ENCODE measurements at places on chromosomes 4 and X.

DNA sequence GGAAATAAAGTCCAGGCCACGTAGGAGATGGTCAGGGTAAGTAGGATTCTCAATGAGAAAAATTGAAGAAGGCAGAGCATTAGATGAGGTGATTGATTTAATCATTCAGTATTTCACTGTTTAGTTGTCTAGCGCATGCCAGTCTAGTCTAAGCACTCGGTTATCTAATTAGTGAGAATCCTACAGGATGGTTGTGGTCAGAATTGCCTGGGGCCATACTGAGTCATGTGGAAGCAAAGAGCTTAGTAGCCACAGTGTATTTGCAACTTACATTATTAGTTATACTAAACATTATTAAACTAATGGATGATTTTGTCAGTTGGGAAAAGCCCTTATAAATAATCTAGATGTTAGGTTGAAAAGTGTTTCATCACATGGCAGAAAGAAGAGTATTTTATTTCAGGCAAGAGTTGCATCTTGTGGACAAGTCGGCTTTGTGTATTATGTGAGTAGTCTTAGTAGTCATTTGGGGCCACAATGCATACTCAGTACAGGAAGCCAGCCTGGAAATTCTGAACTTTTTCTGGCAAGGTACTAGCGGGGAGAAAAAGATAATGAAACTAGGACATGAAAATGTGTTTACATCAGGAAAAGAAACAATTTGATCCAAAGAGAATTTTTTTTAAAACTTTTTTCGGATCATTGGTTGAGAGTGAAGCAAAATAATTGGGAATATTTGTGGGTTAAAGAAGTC lies 31.9 kb downstream of the CPEB2 start:
- DNase-seq = no peak

GRCh38 chr4:174362340-174362739 lies 78.6 kb downstream of the CEP44 start:
- no peak for DNase-seq

DNA sequence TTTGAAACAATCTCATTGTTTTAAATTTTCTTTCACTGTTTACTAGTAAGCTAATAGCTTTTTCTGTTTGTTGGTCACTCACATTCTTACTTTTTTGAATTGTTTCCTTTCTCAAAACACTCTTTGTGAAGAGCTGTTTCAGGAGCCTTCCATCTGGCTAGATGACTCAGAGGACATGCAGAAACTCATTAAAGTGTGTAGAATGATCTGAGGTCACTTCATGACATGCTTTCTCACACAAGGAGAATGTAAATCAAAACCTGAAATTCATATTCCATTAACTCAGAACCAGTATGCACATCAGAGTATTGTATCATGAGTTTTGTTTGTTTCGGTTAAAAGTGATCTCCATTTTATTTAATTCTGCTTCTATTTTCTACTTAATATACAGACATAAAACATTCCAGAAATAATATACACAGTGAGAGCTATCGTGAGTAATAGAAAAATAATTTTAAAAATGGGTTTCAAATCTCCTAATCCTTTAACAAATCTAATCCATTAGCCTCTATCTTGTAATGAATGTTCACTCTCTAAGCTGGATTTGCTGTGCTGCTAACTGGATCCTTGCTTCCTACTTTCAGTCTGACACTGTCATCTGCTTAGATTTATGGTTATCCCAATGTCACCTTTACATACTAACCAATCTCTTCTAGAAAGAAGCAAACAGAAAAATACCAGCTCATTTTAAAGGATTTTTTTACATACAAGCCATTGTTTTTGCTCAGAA lies 449.6 kb downstream of the FSTL5 start:
- peak; percentile 0 for DNase-seq

GRCh38 chr4:138537731-138538490 lies 295.8 kb upstream of the SLC7A11 start:
- no peak for DNase-seq

DNA sequence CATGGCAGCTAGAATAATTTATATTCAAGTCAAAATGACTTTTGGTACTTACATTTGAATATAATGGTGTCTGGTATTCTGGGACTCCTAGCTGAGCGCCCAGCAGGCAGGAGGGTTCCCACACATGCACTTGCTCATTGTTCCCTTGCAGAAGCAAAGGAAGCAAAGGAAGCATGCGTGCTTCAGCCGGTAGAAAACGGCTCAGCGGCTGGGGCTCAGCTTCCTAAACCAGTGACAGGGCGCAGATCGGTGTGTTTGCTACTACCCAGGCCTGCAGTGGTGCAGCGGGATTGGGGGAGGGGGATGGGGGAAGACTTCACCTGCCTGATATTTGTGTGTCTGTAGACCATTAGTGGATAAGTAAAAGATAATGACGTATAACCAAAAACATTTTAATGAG lies 978.3 kb upstream of the TENM3 start:
- no peak for DNase-seq

- no peak for DNase-seq
Observed at GRCh38 chr4:35836596-35836995, 407.7 kb downstream of the ARAP2 start.

DNA sequence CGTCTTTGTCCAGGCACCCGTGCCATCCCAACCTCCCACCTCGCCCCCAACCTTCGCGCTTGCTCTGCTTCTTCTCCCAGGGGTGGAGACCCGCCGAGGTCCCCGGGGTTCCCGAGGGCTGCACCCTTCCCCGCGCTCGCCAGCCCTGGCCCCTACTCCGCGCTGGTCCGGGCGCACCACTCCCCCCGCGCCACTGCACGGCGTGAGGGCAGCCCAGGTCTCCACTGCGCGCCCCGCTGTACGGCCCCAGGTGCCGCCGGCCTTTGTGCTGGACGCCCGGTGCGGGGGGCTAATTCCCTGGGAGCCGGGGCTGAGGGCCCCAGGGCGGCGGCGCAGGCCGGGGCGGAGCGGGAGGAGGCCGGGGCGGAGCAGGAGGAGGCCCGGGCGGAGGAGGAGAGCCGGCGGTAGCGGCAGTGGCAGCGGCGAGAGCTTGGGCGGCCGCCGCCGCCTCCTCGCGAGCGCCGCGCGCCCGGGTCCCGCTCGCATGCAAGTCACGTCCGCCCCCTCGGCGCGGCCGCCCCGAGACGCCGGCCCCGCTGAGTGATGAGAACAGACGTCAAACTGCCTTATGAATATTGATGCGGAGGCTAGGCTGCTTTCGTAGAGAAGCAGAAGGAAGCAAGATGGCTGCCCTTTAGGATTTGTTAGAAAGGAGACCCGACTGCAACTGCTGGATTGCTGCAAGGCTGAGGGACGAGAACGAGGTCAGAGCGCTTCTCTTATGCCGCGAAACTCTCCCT lies at the start of gene TET2:
Gene TET2 (plus strand): TSS at position 601 of the 740 bp plus-strand sequence. CDS start 87,067 bp downstream, outside the sequence.
- peak; percentile 79 for DNase-seq

- peak; percentile 35 for DNase-seq
Observed at GRCh38 chr4:152663203-152664066, 16.4 kb downstream of the TMEM154 start.

- no peak for DNase-seq
Observed at GRCh38 chr4:107572281-107572680, 147.8 kb downstream of the PAPSS1 start.

DNA sequence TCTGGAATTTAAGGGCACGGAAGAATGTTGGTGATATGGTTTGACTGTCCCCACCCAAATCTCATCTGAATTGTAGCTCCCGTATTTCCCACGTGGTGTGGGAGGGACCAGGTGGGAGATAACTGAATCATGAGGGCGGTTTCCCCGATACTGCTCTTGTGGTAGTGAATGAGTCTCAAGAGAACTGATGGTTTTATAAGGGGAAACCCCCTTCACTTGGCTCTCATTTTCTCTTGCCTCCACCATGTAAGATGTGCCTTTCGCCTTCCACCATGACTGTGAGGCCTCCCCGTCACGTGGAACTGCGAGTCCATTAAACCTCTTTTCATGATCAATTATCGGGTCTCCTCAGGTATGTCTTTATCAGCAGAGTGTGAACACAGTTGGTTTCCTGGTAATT lies 25.6 kb upstream of the DHRSX start:
- no peak for DNase-seq

- DNase-seq = no peak
Observed at GRCh38 chr4:62360156-62360545, 1160.0 kb downstream of the ADGRL3 start.

DNA sequence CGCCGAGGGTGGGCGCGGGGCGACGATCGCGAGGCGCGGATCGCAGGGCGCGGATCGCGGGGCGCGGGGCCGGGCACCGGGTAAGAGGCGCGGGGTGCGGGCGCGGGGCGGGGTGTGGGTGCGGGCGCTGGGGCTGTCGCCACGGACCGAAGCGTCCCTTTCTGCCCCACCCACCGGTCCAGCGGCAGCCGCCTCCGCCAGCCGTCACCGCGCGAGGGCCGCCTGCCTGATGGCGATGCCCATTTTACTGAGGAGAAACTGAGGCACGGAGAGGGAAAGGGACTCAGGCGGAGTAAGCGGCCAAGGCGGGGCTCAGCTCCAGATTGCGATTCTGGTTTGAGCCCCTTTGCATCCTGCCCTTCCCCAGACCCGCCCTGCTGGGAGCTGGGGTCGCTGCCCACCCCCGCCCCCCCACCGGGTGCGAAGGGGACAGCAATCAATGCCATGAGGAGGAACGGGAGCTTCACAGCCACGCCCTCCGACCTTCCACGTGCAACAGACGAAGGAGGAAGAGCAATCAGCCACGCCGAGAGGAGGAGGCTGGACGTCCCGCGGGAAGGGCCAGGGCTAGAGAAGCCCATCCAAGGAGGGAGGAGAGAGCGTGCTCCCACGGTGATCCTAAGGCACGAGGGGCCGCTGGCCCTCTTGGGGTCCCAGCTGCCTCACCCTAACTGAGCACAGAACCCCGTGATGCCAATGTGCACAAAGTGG lies 10.9 kb upstream of the MAN2B2 start:
- DNase-seq = no peak

DNA sequence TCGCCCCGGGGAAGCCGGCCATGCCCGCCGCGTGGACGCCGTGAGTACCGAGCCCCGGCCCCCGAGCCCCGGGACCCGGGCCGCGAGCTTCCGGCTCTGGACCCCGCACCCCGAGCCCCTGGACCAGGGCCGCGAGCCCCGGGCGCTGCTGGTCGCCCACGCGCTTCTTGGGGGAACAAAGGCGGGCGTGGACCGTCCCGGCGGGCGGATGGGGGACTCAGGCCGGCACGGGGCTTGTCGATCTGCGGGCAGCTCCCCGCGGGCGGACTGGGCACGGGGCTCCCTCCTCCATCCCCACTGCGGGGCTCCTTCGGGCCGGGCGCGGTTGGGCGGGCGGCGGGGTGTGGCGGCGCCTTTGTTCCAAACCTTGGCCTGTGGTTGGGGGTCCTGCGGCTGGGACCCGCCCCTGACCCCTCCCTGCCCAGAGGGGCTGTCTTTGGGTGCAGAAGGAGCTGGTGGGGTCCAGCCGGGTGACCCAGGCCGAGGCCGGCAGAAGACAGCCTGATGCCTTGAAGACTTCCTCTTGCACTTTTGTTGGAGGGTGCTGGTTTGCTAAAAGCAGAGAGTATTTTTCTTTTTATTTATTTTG lies 25.2 kb upstream of the ADD1 start:
- DNase-seq = no peak

GRCh38 chr4:168514249-168514852 lies 17.5 kb downstream of the PALLD start:
- peak; percentile 70 for DNase-seq

DNA sequence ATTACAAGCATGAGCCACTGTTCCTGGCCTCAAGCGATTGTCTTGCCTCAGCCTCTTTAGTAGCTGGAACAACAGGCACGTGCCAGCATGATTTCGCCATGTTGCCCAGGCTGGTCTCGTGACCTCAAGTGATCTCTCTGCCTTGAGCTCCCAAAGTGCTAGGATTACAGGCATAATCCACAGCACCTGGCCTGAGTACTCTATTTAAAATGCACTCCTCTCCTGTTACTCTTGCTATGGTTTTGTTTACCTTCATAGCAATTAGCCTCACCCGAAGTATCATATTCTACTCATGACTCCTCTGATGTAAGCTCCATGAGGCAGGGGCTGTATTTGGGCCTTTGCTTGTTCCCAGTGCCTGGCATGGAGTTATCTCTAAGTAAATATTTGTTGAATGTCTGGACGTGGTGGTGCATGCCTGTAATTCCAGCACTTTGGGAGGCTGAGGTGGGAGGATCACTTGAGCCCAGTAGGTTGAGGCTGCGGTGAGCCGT lies 92.5 kb upstream of the SLC34A2 start:
- DNase-seq = no peak

DNA sequence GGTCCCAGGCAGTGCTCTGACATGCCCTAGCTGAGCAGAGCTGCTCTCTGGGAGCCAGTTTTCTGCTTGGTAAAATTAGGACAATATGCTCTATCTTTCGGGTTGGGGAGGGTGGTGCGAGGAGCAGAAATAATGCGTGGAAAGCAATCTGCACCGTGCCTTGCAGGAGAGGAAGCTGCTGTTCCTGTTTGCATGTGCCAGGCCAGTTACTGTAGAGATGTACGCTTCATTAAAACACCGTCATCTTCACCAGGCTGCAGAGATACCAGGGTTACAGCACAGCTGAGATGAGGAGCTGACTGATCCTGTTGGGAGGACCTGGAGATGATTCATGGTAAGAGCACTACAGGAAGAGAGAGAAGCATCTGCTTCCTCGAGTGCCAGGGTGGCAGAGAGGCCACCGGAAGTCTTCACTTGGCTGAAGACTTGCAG lies 29.5 kb upstream of the IRF2 start:
- no peak for DNase-seq

GRCh38 chrX:134981910-134982309 lies 8.9 kb upstream of the SMIM10 start:
- DNase-seq = no peak

GRCh38 chrX:54530357-54530900 lies 410 bp downstream of the GNL3L start:
- DNase-seq = no peak

DNA sequence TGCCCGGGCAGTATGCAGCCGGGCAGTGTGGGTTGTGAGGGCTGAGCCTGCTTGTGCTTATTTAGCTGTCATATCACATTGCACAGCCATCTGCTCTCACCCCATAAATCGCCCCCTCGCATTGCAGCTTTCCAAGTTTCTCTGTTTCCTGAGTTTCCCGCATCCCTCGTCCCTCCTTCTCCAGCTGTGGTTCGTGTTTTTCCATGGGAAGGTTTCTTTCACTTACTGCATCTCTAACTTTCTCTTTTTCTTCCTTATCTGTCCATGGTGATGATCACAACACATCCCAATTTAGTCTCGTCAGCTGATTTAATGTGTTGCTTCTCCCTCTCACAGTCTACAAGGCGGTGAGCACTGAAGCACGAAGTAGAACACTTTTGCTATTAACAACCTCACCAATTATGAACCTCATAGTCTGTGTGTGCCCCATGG lies 118.1 kb downstream of the ENPP6 start:
- DNase-seq = no peak

DNA sequence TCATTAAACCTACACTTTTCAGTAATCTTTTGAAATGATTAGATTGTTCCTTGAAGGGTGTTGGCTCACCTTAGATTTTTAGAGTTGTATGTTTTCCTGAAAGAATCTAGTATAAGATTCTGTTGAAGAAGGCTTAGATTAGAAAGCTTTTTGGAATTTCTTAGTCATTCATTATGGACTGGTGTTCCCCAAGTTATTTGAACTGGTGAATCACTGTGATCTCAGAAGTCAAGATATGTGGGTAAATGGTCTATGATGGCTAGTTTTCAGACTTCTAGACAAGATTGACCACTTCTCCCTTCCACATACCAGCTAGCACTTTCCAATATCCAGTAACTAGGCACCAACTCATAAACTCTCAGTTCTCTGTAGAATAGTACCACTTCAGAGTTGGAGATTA lies 138.1 kb downstream of the KDM6A start:
- DNase-seq = no peak
